ENCODE measurements at places on chromosomes 5 and 9.
A peak's percentile ranks its signal among the peaks of the same experiment; 100 is the strongest.

- peak; percentile 67 for DNase-seq
Observed at GRCh38 chr5:80216753-80217596, 38.9 kb downstream of the SERINC5 start.

DNA sequence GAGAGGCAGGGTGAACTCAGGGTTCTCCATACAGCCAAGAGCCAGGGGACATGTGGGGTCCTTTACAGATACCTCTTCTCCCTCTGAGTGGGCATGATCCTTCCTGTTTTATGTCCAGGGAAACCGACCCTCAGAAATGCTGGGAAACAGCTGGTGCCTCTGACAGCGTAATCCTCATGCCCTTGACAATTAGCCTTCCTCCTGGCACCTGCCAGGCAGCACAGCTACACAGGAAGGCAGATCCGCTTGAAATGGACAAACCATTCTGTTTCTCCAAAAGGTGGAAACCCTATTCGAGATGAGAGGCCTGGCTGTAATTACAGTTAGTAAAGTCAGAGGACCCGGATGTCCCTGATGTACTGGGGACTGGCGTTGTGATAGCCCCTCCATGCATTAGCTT is 7.2 kb downstream of the ERGIC1 start:
- no peak for DNase-seq

DNA sequence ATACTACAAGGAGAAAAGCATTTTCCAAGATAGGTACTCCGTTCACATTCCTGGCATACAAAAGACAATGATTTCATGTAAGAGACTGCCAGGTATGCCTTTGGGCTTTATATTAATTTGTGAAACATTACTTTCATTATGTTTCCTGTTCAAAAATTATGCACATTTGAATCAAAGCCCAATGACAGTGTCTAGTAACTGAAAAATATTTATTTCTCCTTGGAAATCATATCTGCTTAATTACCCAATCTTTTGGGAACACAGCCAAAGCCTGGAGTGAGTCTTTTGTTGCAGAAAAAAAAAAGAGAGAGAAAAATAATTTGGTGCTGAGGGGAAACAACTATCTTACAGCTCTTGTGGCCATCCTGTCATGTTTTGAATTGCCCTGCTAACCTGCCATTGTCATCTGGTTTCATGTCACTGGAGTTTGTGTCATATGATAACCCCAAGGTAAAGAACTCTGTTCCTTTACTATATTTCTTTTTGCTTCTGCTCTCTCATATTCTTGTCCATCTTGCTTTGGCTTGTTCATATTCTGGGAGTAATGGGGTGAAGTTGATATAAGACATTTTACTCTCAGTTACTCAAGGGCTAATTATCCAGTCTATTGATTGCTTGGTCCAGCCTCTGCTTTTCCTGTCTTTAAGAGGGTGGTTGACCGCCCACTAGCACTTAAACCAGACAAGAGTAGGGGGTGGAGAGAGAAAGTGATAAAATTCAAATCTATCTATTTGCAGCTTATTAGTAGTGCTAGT is 238.3 kb upstream of the NUDT12 start:
- DNase-seq, result no peak

- DNase-seq, result peak; percentile 53
Observed at GRCh38 chr9:127835991-127836516, 18.4 kb downstream of the ENG start.

DNA sequence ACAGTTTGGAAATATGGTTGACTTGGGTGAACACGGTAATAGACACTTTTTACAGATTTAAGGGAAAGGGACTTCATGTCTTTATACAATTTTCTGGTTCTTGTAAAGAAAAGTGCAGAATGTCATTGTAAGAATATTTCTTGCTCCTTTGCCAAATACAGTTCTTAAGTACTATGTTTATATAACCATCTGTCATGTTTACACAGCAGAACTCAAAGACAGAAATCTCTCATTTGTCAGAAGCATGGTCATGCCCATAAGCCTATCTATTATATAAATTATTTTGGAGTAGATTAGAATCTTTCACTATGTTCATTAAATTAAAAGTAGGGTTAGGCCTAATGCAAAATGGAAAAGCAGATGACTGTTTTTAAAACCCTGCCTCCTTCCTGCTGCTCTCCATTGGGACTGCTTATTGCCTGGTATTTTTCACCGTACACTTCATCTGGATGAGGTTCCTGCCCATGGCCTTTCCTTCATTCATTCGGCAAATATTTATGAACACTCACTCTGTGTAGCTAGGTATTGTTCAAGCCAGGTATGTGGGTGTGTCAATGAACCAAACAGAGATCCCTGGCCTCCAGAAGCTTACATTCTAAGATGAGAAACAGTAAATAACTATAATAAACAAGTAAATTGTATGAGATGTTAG is 558.1 kb downstream of the NR2F1-AS1 start:
- no peak for DNase-seq

DNA sequence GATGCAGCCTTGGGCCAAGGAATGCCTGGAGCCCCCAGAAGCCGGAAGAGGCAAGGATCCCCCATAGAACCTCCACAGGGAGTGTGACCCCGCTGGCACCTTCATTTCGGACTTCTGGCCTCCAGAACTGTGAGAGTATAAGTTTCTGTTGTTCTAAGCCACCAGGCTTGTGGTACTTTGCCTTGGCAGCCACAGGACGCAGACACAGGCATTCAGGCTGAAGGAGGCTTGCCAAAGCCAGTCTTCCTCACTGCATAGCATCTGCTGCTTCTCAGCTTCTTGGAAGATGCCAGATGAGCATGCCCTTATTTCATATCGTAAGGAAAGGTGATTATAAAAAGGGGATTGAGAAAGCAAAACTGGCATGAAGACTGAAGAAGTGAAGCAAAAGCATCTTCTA is 61.1 kb upstream of the TAS2R1 start:
- DNase-seq, result no peak

DNA sequence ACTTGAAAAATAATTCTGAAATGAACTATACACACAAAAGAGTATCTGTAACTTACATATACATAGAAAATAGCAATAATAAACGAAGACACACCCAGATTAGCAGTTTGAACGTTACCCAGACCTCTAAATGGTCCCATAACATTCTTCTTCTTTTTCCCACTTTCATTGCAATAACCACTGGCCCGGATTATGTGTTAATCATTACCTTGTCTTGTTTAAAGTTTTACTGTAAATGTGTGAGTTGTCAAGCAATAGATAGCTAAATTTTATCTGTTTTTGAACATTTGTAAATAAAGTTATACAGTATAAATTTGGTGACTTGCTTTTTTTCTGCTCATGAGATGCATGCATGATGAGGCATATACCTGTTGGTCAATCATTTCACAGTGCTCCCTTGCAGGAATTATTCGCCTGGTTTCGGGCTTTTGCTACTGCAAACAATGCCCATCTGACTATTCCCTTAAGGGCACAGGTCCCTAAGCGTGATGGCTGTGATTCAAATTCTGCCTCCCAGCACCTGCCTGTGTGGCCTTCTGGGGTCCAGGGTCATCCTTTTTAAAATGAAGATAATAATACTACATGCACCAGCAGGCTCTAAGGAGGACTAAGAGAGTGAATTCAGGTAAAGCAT is 66.1 kb downstream of the GADD45G start:
- DNase-seq, result no peak

DNA sequence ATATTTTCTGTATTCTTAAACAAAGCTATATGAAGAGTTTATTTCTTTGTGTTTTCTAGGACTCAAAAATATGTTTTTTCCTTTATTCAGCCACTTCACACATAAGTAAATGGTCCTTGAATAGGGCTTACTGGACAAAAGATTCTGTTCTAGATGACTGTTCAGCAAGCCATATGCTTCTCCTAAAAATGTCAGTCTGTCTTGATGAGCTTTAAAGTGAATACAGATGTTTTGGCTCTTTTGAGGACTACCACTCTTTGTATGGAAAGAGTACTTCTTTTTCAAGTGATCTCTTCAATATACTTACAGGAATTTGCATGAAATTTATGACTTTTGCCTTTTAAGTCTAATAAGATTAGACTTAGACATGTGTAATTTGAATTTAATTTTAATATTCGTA is 8.4 kb downstream of the NDUFS4 start:
- DNase-seq, result no peak

GRCh38 chr5:129118405-129118804 is 23.9 kb downstream of the ISOC1 start:
- no peak for DNase-seq

DNA sequence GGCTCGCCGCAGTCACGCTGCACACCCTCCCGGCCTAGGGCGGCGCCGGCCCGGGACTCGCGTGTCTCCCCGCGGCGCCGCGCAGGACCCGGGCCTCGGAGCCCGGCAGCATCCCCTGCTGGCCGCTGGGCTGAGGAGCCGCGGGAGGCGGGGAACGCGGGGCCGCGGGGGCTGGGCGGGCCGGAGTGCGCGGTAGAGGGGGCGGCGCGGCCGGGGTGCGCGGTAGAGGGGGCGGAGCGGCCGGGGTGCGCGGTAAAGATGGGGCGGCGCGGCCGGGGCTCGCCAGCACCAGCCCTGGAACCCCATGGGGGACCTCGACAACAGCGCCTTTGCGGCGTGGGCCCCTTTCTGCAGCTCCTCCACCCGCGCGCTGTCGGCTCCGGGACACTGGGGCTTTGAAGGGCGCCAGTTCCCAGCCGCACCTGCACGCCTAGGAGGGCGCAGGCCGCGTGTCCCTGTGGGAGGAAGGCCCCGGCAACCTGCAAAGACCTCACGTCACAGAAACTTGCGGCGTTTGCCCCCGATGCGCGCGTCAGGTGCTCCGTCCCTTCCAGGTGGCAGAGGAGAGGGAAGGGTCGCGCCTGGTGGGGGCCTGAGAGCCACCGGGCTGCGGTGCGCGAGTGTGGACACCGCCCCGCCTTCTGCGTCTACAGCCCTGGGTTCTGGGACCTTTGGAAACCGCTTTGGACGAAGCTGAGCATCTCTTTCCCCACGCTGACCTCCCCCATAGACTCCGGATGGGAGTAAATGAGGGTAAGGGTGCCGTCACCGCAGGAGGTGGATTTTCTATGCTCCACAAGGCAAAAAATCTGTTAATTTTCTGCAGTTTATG is 49.6 kb downstream of the NSUN2 start:
- DNase-seq, result peak; percentile 20

GRCh38 chr9:35313916-35314315 is 152.1 kb downstream of the UNC13B start:
- DNase-seq, result no peak

GRCh38 chr9:121333950-121334773 is 35.9 kb downstream of the STOM start:
- no peak for DNase-seq

- no peak for DNase-seq
Observed at GRCh38 chr5:56102889-56103288, 108.1 kb upstream of the IL6ST start.

GRCh38 chr5:134070725-134071613 is 43.5 kb upstream of the TCF7 start:
- DNase-seq, result peak; percentile 69

GRCh38 chr5:172641359-172642050 is 442 bp downstream of the NEURL1B start:
- DNase-seq, result no peak

Measured in activated CD8-positive, alpha-beta T cell treated with anti-CD3 and anti-CD28 coated beads for 36 hours (primary cell).